Esophagus muscularis mucosa (tissue), 4 donors: ENCODE measurements at places on chromosomes 1 and 21. TPM values are rescaled to one million over a fixed set of nuclear protein-coding genes. Genes with fewer than 3 reads are reported as not detected.
A peak's percentile ranks its signal among the peaks of the same experiment; 100 is the strongest.

DNA sequence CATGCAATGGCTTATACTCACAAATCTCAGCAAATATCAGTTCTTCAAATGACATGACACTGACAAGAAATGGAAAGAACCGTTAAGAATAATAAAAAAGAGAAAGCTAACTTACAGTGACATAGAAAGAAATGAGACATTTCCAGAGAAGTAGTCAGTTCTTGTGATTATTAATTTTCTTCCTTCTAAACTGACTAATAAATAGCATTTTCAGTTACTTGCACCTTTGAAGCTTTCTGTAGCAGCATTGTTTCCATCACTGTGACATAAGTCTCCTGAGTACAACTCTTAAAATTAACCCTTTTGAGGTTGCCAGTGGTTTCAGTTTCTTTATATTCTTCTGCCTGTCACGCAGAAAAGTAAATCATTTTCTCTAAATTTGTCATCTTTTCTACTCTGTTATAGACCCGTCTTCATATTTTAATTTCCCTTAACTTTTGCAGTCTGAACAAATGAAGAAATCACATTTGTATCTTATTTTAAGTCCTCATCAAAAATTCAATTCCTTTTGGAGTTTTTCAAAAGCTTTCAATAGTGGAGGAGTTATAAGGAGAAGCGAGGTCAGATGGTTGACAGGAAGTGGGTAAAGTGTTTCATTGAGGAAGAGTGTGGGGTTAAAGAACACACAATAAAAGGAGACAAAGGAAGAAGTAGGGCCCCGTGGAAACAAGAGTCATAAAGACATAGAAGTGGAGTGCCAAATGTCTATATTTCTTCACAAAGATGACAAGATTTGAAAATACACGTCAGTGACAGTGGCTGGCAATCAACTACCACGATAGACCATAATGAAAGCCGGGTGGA, 57.9 kb upstream of the S1PR1 start:
- H3K4me3 ChIP-seq = no peak overlapping the region
- no peaks in the 10 kb centered on the region for H3K27me3 ChIP-seq
- no peak for DNase-seq
- no peak overlapping the region for H3K27ac ChIP-seq
- no peaks in the 10 kb centered on the region for H3K36me3 ChIP-seq

DNA sequence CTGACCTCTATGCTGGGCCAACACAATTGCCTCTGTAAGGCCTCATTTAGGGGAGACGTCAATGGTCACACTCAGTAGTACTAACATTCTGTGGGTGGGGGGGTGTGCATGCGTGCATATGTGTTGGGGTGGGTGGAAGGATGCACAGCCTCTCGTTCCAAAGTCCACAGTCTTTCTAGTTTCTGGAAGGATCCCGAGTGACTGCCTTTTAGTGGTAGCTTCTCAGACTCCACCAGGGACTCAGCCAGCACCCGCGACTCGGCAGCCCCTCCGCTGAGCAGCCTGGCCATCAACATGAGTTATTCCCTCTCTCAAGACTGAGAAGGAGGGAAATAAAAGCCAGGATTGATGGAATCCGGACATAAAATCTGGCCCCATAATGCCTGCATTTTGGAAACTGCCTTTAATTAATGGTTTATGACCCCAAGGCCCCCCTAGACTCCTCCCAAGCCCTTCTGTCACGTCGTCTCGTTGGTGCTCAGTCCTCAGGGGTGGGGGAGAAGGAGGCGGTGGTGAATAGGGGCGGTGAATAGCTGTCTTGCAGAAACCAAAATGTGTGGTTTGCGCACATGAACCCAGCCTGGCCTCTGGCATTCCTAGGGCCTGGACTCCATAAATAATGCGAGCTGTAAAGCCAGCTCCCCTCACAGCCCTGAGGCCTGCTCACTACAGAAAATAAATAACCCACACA, 65.1 kb upstream of the TMEM51 start:
- DNase-seq = no peak
- H3K4me1 ChIP-seq = peaks cover 4% of the 10 kb centered on the region
- no peaks in the 10 kb centered on the region for H3K27me3 ChIP-seq
- no peak overlapping the region for H3K27ac ChIP-seq
- H3K36me3 ChIP-seq = no peaks in the 10 kb centered on the region
- no peak overlapping the region for H3K4me3 ChIP-seq

- no peaks in the 10 kb centered on the region for H3K36me3 ChIP-seq
- no peak overlapping the region for H3K4me3 ChIP-seq
- H3K4me1 ChIP-seq = no peaks in the 10 kb centered on the region
- peak; percentile 86 for DNase-seq
- no peak overlapping the region for H3K27ac ChIP-seq
Measured at GRCh38 chr1:227994632-227995300, 12.0 kb upstream of the WNT3A start.

DNA sequence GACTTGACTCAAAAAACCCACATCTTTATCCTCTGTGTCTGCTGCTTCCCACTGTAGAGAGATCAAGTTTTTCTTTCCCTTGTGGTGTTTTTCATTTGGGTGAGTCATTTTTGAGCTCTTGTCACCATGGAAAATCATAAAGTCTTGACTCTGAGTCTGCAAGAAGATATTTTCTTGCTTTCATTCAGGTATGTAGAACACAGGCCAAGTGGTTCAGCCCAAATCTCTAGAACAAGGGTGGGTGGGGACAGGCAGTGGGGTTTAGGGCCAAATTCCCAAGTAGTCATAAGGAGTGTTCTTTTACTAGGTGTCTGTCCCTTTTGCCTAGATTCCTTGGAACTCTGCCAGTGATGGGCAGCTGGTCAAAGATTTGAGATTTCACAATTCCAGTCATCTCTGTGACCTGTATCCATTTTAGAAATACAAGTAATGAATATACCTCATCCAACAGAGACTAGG, 21.5 kb upstream of the ARHGAP29 start:
- H3K4me3 ChIP-seq = no peak overlapping the region
- H3K27me3 ChIP-seq = no peaks in the 10 kb centered on the region
- DNase-seq = no peak
- H3K36me3 ChIP-seq = no peaks in the 10 kb centered on the region

- no peaks in the 10 kb centered on the region for H3K36me3 ChIP-seq
- no peak for DNase-seq
- H3K27ac ChIP-seq = no peak overlapping the region
Measured at GRCh38 chr21:31865429-31865970, 7.3 kb upstream of the HUNK start.

- no peaks in the 10 kb centered on the region for H3K4me1 ChIP-seq
- H3K36me3 ChIP-seq = no peaks in the 10 kb centered on the region
- no peak overlapping the region for H3K27ac ChIP-seq
- H3K27me3 ChIP-seq = no peaks in the 10 kb centered on the region
- no peak overlapping the region for H3K4me3 ChIP-seq
Measured at GRCh38 chr1:170271430-170272161, 125.8 kb downstream of the NTMT2 start.

DNA sequence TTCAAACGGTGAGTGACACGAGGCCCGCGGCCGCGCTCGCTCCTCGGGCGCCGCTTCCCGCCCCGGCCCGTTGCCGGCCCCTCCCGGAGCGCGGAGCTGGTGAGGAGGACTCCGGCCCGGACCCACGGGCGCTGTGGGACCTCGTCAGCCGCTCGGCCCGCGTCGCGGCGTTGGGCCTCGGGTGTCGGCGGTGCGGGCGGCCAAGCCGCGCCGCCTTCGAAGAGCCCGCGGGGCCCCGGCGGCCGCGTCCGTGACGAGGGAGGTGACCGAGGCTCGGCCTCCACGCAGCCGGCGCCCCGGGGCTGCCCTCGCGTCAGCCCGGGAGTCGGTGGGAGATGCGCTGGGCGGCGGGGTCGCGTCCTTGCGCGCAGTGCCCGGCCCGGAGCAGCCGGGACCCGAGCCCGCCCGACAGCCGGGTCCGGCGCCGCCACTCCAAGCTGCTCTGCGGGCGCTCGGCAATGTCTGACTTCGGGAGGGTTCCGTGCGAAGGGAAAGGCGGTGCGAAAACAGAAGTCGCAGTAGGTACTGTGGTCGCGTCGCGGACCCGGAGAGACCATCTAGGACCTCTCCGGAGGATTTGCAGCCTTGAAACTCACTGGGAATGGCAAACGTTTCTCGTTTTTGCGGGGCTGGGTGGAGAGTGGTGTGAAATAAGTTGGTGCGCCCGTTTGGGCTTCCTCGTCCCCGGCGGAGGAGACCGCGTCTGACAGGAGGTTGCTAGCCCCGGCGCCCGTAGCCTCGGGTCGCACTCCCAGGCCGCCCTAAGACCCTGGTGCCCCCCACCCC, 829 bp downstream of the SPEN start:
- H3K36me3 ChIP-seq = no peaks in the 10 kb centered on the region
- H3K27me3 ChIP-seq = no peaks in the 10 kb centered on the region

Gene MED8
- total RNA-seq = 27.6 TPM

Gene IGSF5
- not detected for total RNA-seq
